Stimulated activated CD8-positive, alpha-beta memory T cell treated with anti-CD3 and anti-CD28 coated beads, Interleukin-4, amount 100 ng/mL, for 24 hours (primary cell): ENCODE measurements at places on chromosomes 6 and 20.
A peak's percentile ranks its signal among the peaks of the same experiment; 100 is the strongest.

- no peak for DNase-seq
These were observed 10.3 kb downstream of the PREX1 start for GRCh38 chr20:48817367-48818030.

GRCh38 chr20:36957875-36958667, 6.6 kb upstream of the SAMHD1 start:
- no peak for DNase-seq

DNA sequence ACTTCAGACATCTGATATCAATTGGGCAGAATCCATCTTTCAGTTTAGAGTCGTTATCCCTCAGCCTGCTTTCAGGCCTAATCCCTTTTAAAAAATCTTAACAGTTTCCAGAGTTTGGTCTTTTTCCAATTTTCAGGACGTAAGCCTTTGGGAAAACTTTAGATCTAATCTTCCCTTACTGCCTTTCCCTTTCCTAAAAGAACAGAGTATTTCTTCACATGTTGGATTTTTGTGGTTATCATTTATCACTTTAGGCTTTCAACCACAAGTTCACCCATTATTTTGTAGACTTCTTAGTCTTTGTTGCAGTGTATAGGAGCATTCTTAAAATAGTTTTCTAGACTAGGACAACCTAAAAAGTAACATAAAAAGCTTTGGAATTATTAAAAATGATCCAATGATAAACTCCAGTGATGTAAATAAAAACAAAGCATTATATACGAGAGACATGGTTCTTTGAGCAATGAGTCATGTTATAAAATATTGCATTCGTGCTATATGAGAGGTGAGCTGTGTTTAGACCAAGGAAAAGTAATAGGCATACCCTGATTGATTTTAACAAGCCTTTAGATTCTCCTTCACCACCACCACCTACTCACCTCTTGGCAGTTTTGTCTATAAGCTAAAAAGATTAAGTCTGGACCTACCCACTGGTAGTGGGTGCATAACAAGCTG, 90.4 kb upstream of the MCHR2 start:
- DNase-seq: no peak

DNA sequence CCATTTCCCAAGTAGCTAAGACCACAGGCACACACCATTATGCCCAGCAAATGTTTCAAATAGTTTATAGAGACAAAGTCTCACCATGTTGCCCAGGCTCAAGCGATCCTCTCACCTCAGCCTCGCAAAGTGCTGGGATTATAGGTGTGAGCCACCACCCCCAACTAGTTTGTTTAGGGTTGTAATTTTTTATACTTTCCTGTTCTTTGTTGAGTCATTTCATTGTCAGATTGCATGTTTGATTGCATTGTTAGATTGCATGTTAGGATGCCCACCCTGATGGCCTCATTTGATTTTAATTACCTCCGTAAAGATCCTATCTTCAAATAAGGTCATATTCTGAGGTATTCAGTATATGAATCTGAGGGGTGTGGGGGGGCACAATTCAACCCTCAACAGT, 73.3 kb upstream of the SASH1 start:
- no peak for DNase-seq

- no peak for DNase-seq
These were observed 26.4 kb upstream of the DLGAP4 start for GRCh38 chr20:36279776-36280175.

DNA sequence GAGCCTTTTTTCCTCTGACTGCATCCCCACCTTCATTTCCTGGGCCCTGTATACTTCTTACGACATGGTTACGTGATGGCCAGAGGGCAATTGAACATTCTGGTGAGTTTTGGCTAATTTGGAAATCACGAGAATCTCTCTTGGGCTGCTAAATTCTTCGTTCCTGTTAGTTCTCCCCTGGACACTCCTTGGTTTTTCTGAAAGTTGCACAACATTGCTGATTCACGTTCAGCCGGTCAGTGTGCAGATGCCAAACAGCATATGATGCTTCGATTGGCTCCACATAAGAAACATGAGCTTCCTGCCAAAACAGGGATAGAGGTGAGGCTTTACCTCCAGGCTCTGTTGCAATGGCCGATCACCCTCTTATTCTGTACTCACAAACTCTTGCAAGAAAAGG, 119.4 kb upstream of the LY86 start:
- no peak for DNase-seq

DNA sequence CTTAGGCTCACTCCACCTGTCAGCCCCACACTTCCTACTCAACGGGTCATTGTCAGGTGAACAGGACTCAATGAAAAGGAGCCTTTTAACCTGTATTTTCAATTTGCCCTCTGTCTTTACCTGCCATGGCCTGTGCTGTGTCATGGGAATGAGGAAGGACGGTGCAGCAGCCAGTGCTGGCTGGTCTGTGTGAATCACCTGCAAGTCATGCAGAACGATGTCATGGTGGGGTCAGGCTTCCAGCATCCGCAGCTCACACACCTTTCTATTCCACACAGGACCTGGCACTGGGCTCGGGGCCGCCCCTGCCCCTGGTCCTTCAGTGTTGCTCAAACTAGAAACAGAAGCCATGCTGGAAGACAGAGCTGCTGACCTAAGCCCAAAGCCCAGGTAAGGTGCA, 188.7 kb upstream of the GMDS start:
- no peak for DNase-seq

DNA sequence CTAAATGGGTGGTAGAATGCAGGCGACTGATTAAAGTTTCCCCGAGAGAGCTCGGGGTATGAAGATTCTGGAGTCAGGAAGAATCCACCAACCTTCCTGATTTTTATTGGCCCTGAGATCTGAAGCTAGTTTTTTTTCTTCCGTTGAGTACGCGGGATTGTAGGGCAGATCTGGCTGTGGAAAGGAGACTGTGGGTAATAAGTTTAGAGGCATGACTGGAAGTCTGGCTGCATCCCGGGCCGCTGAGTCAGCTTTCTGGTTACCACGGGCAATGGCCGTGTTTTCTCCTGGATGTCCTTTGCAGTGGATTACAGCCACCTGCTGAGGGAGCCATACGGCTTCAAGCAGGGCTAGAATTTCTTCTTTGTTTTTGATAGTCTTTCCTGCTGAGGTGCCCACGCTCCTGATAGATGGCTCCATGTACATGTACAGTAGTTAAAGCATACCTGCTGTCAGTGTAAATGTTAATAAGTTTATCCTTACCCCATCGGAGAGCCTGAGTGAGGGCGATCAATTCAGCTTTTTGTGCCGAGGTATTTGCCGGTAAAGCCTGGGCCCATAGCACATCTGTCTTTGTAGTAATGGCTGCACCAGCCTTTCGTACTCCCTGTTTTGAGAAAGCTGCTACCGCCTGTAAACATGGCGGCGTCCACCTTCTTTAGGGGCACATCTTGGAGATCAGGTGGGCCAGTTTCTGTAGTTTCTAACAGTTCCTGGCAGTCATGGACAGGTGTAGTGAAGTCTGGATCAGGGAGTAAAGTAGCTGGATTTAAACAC, 154.0 kb downstream of the TRIM27 start:
- DNase-seq: no peak

DNA sequence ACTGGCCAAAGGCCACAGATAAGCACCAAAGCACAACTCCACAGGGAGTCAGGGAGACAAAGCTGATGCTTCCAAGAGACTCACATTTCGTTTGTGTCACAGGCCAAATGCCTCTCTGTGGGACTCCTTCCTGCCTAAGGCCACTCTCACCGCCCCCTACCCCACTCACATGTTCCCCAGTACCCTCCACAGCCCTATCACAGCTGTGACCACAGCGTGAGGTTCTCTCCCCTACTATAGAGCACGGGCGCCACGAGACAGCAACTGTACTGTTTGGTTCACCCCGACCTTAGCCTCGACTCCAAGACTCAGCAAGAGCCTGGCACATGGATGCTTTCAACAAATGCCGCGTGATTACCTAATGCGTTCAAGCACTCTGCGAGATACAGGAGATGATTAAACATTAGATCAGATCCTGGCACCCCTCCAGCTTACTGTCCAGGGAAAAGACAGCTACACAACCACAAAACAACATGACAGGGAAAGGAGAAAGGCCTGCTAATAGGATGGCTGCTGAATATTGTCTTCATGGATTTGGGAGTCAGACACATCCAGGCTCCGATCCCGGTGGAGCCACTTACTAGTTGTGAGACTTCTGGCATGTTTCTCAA, 105.5 kb downstream of the AGPAT4 start:
- DNase-seq: no peak

- no peak for DNase-seq
These were observed 76.6 kb upstream of the CCDC167 start for GRCh38 chr6:37576336-37576737.

DNA sequence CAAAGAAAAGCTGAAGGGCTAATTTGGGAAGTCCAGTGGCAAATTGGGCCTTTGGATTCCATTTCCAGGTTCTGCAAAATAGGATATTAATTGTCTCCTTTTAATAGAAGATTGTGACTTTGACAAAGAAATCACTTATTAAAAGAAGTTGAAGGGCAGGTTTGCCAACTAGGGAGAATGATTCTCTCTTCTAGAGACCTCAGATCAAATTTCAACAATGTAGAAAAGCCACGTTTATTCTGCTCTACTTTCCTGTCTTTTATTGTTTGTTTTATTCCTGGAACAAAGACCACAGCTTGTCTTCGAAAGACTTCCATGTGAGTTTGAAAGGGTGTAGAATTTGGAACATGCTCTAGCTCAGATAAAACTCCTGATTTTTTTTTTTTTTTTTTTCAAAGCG, 65.5 kb upstream of the PRL start:
- DNase-seq: no peak

DNA sequence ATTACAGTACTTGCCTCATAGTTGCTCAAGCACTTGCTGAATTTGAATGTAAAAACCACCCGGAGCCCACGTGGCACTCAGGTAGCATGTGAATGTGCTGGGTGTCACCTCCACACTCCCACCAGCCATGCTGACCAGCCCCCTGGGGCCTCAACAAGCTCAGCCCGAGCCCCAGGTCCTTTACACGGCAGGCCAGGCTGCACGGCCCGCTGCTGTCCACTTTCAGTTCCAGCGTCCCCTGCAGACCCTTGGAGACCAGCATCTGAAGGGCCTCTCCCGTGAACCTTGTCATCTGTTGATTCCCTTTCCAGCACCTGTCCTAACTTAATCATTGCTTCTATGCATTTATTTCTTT, 33.3 kb upstream of the ZBP1 start:
- no peak for DNase-seq

DNA sequence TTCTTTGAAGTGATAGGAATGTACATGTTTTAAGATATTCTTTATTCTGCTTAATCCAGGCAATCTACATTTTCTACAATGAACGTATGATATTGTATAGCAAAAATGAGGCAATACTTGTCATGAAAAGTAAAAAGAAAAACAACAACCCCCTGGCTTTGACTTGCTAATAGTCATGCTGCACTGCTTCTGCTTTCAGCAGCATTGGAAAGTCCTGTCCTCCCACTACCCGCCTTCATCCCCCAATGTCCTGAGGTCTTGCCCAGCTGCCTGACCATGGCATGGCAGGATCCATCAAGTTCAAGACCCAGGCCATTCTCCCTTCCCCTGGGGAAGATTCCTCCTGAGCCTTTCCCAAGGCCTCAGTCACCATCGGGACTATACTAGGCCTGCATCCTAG, 156.5 kb downstream of the SH3BGRL2 start:
- no peak for DNase-seq

- DNase-seq: no peak
These were observed 43.0 kb downstream of the PYGB start for GRCh38 chr20:25290646-25291431.

DNA sequence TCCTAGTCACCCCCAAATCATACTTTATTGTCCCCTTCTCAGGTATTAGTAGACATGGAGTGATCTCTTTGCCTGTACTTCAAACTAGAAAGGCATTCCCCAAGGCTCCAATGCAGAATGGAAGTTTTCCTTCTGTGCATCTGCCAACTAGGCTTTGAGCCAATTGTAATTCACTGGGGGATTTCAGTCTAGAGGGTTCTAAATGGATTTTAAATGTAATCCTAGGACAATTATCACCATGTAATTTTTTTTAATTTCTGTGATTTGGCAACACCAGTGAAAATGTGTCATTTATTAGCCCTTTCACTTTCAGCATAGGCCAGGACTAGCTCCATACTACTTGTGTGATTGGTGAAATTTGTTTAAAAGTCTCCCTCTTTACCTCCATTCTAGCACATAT, 557.6 kb upstream of the MARCKS start:
- DNase-seq: no peak

DNA sequence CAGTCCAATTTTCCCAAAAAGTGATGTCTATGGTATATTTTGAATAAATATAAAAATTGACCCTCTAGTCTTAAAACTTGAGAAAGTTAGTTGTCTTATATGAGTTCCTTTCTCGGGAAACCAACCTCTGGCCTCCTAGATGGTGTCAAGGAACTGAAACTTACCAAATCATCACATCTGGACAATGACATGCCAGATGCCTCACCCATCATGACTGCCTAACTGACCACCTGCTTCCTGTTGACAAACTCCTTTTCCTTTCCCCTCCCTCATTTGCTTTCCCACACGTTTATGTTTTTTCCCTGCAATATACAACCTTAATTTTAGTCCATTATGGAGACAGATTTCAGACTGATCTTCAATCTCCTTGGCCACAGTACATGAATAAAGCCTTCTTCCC, 731.0 kb downstream of the EPHA7 start:
- DNase-seq: no peak

- DNase-seq: no peak
These were observed 19.3 kb downstream of the ENTPD6 start for GRCh38 chr20:25214819-25215218.

GRCh38 chr20:48769069-48769983, 58.5 kb downstream of the PREX1 start:
- peak; percentile 89 for DNase-seq

DNA sequence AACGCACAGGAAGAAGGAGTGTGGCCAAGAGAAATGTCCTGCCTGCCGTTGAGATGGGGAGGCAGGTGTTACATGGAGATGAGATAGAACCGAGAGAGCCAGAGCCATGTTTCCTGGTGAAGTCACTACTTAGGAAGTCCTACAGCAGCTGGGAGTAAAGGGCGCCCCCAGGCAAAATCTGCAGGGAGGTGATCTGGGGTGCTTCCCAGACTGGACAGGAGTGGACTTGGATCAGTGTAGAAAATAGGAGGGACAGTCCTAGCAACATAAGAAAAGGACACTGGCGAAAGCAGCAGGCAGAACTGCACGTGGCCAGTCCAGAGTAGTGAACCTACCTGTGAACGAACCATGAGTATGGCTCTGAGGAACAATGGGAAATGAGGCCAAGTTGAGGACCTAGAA, 85.3 kb downstream of the CD164 start:
- no peak for DNase-seq

DNA sequence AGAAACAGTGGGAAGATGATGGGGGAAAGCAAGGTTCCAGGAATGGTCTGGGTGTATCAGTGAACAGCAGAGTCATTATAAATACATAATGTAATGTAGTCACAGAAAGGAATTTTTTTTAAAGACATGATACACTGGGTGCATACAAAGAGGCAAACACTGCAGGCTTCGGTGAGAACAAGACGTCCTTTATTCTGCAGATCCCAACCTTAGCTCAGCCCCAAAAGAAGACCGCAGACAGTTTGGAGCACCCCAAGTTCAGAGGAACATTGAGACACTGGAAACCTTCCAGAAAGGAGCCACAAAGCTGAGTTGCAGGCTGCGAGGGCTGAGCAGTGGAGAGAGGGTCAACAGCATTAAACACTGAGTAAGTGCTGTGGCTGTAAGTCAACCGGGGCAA, 30.6 kb upstream of the FOXC1 start:
- no peak for DNase-seq

GRCh38 chr6:652865-653264, 4.0 kb downstream of the HUS1B start:
- DNase-seq: no peak
